ENCODE measurements at places on chromosomes 3 and 15. TPM values are rescaled to one million over a fixed set of nuclear protein-coding genes. Genes with fewer than 3 reads are reported as not detected.

DNA sequence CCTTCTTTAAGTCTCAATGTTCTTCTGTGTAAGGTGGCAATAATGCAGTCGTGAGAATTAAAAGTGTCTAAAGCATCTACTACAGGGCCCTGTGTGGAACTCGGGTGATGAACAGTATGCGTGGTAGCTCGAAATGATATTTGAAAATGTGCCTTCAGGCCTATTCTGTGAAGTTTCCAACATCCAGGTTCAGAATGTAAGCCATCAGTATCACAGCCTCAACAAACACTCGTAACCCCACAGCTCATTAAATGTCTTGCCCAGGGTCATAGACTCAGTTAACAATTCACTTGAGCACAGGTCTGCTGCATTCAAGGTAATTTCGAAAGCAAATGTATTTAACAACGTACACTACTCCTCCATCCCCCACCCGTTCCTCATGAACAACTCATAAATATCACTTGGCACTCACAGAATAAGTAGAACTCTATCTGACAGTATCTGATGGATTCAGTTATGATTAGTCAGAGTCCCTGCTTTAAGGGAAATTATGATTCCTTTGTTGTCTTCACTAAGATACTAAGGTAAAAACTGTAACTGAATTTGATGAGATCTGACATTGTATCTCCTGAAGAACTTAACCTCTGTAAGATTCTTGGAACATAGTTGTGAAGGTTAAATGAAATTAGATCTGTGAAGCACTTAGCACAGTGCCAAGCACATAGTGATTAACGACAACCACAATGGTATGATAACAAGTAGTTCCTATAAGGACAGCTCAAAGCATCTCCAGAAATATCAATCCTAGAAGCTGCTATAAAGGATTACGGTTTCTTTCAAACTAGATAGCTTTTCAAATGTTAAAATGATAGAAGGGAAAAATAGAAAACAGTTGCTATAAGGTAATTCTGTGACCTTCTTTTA is 642.3 kb downstream of the TBL1XR1 start:
- no peak for DNase-seq

GRCh38 chr15:60960517-60960916 is 268.6 kb downstream of the RORA start:
- DNase-seq = no peak

DNA sequence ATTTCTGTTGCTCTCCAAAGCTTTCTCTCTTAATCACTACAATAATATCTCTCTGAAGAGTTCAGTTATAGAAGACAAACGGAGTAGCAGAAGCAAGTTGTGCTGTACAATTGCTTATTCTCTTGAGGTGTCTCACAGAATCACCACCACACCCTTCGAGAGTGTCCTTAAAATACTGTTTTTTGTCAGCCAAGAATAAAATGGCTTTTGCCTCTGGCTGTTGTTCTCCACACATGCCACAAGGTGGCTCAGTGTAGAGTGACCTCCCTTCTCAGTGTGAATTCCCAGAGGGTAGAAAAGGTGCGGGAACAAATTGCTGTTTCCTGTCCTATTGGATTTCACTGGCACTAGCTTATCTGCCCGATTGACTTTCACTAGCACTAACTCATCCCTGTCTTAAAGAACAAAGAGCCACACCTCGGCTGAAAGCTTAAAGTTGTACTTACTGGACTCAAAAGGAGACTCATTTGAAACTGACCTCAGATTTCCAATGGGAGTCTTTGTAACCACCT is 134.2 kb upstream of the SATB1 start:
- DNase-seq = peak; percentile 50

- peak; percentile 83 for DNase-seq
These were observed 353.5 kb downstream of the MCTP2 start for GRCh38 chr15:94584833-94585244.

- DNase-seq = no peak
These were observed 21.9 kb upstream of the ATP8B4 start for GRCh38 chr15:50140983-50141382.

DNA sequence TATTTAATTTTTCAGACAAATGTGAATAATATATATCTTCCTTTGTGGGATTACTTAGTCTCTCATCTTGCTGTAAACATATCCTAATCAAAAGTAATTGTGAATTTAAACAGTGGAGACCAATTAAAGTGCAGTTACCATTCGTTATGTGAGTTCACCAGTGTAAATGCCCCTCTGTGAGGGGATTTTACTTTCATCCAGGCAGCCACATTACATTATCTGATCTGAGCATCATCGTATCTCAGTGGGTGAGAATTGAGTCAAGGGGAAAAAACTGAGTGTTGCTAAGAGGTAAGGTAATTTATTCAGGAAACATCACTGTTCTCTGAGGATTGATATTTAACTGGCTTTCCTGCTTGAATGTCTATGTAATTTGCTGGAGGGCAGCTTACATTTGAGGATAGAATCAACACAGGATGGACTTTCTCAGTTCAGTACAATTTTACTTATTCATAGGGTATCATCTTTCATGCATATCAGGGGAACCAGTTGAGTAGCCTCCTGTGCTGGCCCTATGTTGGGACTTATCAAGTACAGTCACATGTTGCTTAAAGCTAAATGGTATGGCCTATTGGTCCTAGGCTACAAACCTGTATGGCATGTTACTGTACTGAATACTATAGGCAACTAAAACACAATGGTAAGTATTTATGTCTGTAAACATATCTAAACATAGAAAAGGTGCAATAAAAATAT is 219.7 kb downstream of the CD47 start:
- DNase-seq = no peak

STOML1 gene
- total RNA-seq = 6.3 TPM

HYAL1 gene
- total RNA-seq = 0.37 TPM

DNA sequence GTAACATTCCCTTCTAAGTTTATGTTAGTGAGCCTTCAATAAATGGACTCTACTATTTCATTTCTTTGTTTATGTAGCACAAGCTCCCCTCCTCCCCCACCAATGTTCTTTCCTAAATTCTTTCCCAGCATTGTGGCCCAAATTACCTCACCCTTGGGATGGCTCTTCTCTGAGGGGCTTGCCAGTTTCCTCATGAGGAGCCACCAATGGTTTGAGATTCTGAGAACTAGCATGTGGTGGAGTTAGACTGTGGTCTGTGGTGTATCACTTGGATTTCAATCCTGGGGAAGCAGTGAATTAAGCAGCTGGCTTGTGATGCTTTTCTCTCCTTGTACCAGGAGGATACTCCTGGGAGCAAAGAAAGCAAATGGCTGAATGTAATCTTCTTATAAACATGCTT is 50.0 kb upstream of the NPHP3 start:
- no peak for DNase-seq

GRCh38 chr3:56970461-56970879 is 90.0 kb upstream of the SPATA12 start:
- DNase-seq = no peak

- no peak for DNase-seq
These were observed 47.5 kb upstream of the TM4SF1 start for GRCh38 chr3:149424918-149425317.

DNA sequence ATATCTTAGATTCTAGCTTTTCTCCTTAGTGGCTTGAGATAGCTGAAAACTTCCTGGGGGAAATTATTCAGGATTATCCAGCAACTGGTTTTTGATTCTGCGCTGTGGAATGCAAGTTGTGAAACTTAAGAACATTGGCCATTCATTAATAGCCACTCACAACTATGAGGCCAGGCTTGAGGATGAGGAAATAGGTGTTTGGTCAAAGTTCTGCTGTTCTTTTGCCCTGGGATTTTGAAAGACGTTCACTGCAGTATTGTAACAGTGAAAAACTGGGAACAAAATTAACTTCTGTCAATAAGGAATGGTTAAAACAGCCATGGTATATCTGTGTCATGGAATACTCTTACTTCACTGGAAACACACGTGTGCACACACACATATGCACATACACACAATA is 44.1 kb downstream of the CTXND1 start:
- DNase-seq = no peak

TRPM1 gene
- not detected for total RNA-seq

DNA sequence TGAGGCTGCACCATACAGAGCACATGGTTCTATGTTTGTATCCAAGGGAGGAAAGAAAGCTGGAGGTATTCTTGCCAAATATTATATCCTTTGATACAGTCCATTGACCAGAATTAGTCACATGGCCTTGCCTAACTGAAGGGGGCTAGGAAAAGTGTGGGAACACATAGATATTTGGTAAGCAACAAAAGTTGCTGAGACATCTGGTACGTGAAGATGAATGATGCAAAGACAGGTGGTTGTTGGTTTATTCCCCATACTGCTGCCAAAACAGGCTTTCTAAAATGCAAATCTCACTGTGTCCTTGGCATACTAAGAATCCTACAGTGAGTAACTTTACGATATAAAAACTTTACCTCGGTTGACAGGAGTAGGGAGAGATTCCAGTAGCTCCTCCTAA is 162.2 kb downstream of the VGLL3 start:
- no peak for DNase-seq

OXTR gene
- 0.91 TPM for total RNA-seq

CAMK1 gene
- total RNA-seq = 53.1 TPM

DNA sequence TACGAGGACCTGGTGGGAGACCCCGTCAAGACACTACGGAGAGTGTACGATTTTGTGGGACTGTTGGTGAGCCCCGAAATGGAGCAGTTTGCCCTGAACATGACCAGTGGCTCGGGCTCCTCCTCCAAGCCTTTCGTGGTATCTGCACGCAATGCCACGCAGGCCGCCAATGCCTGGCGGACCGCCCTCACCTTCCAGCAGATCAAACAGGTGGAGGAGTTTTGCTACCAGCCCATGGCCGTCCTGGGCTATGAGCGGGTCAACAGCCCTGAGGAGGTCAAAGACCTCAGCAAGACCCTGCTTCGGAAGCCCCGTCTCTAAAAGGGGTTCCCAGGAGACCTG is 2.5 kb downstream of the CHST2 start:
- DNase-seq = no peak

DNA sequence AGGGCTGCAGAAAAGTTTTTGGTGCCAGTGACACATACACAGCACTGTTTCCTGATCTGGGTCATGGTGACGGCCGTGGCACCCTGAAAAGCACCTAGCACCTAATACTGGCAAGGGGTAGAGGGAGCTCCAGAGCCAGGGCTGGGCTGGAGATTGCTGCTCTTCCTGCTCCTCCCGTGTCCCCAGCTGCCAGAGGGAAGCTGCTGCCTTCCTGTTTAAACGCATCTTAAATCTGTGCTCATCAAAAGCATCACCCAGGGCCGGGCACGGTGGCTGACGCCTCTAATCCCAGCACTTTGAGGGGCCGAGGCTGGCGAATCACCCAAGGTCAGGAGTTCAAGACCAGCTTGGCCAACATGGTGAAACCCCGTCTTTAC is 156.7 kb upstream of the MEF2A start:
- DNase-seq = peak; percentile 51

DNA sequence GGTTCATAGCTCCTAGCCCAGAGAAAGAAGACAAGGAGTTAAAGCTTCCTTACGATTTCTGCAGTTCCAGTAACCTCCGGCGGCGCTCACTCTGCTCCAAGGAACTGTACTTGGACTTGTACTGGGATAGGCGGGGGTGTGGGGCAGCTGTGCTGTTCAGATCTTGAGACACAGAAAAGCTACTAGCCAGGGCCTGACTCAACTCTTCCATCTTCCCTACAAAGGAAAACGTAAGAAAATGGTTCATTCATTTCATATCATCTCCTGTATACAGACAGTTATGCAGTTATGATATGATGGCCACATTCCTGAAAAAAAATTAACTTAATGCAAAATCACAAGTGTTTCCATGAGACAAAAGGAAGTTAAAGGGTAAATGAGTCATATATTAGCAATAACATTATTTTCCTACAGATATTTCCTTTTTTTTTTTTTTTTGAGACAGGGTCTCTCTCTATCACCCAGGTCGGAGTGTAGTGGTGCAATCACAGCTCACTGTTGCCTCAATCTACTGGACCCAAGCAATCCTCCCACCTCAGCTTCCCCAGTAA is 4.6 kb downstream of the SNUPN start:
- DNase-seq = peak; percentile 45

GRCh38 chr3:179069762-179070390 is 1.7 kb downstream of the ZMAT3 start:
- DNase-seq = no peak

DNA sequence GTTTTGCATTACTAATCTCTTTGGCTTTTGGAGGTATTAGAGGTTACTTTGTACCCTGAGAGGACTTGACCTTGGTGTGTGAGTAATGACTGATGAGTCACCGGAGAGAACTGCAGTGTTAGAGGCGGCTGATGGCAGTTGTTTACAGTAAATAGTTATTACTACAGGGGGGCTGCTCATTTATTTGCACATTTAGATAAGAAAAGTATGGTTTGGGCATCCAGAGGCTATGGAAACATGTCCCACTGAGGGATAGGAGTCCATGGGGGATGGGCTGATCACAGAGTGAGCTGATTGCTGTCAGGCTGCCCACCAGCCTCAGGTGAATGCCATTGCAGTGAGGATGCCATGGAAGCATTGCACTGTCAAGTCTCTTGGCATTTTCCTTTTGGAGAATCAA is 17.3 kb upstream of the STAC start:
- DNase-seq = no peak

DNA sequence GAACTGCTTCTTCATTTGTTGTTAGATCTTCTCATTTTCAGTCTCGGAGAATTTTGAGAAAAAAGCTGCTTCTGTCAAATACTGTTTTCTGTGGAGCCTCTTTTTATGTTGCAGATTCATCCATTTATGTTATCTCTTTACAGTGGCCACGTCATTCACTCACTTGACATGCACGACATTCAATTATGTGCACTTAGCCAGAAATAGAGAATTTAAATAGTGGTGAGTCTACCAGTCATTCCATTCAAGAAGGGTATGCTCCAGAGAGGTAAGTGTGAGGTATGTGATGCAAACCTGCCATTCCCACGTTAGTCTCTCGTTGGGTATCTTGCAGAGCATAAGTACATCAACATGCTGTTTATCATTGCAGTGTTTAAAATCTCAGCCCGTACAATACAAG is 9.8 kb downstream of the ARPP19 start:
- peak; percentile 36 for DNase-seq

CIP2A gene
- 47.8 TPM for total RNA-seq

FRMD5 gene
- total RNA-seq = 0.30 TPM

- DNase-seq = no peak
These were observed 127.8 kb downstream of the ABI3BP start for GRCh38 chr3:100865442-100865841.

DNA sequence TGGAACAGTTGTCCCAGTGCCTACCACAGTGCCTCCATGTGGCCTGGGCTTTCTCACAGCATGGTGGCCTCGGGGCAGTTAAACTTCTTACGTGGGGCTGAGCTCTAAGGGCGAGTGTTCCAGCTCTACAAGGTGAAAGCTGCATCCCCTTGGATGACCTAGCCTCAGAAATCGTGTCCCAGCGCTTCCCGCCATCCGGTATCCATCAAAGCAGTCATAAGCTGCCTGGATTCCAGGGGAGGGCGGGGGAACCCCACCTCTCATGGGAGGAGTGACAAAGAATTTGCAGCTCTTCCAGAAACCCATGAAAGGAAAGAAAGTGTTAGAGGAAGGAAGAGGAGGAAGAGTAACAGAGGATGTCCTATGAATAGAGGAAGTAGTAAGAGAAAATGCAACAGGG is 45.8 kb upstream of the CCDC174 start:
- DNase-seq = no peak

DNA sequence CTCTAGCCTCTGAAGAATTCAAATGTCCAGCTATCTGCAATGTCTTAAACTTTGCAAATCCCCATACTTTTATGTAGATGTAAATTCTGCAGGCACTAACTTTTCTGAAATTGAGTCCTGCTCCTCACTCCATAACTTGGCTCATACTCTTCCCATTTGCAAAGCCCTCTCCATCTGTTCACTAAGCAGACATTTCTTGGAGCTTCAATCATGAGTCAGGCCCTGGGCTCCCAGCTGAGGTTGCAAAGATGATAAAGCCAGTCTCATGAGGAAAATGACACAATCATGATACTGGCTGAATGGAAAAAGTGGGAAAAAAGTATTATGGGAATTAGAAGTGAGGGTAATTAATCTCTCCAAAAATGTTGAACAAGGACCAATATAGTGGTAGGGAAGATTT is 507.6 kb downstream of the NR2F2 start:
- no peak for DNase-seq

SERPINI2 gene
- not detected for total RNA-seq

Measured in activated CD4-positive, alpha-beta T cell treated with anti-CD3 and anti-CD28 coated beads for 36 hours (primary cell).